H7 (cell line): ENCODE measurements at places on chromosomes 7 and 10. TPM values are rescaled to one million over a fixed set of nuclear protein-coding genes. Genes with fewer than 3 reads are reported as not detected.

Gene CPA2
- not detected in 2 replicates for total RNA-seq

Gene PRSS37
- total RNA-seq = not detected in 2 replicates

Gene LMTK2
- total RNA-seq = 12.6 and 15.0 TPM in 2 replicates

Gene GRM3
- total RNA-seq = 0.10 and 0.30 TPM in 2 replicates

Gene VENTX
- 25.0 and 29.2 TPM in 2 replicates for total RNA-seq
